Fibroblast of the aortic adventitia (primary cell): ENCODE measurements at places on chromosomes 3 and 15. TPM values are rescaled to one million over a fixed set of nuclear protein-coding genes. Genes with fewer than 3 reads are reported as not detected.

GRCh38 chr15:72728821-72729220 lies 42.8 kb downstream of the BBS4 start:
- DNase-seq, result no peak

MAP6D1 gene
- total RNA-seq, result 1.4 and 6.0 TPM in 2 replicates

ARGFX gene
- total RNA-seq, result not detected in 2 replicates

GRCh38 chr15:52295421-52296001 lies at the start of gene MYO5C:
TSS of gene MYO5C (minus strand) at chr15:52295804. CDS start at chr15:52295636, 168 bp downstream.
- no peak for DNase-seq

NECTIN3 gene
- 30.4 and 53.9 TPM in 2 replicates for total RNA-seq

POPDC2 gene
- 0.27 and 1.6 TPM in 2 replicates for total RNA-seq

DNA sequence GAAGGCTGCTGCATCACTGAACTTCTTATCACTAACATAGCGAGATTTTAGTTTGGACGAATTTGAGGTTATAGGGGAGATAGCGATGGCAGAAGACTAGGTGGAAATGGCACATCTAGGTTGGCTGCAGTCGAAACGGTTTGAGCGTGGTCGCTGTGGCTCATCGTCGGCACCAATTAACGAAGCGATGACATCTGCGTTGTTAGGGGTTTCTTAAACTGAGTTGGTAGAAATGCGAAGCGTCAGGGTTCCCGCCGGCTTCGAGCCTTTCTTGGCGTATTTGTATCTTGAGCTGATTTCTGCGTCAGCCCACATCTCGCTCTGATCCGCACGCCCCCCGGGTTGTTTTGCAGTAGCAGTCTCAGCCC lies 319 bp downstream of the LNP1 start:
- DNase-seq, result peak; percentile 53

- no peak for DNase-seq
These were observed 146.4 kb downstream of the IGF1R start for GRCh38 chr15:98794748-98795147.

GRCh38 chr15:47484997-47485396 lies 232.3 kb upstream of the SEMA6D start:
- no peak for DNase-seq

- peak; percentile 77 for DNase-seq
These were observed 61.2 kb downstream of the CD200 start for GRCh38 chr3:112394003-112394640.

FETUB gene
- not detected in 2 replicates for total RNA-seq

DNA sequence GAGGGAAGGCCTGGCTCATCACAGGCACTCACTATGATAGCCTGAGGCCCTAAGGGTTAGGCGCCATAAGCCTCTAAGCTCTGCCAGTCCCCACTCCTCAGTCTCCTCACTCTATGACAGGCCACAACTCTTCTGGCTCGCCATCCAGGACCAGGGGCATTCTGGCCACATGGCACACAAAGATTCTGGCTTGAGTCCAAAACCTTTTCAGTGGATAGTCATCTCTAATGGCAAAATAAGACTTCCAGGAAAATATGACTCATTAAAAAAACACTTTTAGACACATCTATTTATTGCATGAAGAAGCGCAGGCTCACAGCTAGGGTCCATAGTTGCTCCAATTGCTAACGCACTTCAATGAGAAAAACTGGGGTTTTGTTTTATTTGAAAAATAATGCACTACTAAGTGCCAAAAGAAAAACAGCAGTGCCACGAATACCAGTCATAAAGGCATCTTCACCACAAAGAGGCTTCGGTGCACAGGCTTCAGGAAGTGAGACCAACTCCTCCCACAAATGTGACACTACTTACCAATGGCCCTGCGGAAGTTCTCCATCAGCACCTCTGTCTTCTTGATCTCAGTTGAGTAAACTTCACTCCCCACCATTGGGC lies 11.1 kb downstream of the RUVBL1 start:
- peak; percentile 93 for DNase-seq

- DNase-seq, result no peak
These were observed 810.3 kb downstream of the VGLL3 start for GRCh38 chr3:86180696-86181095.

GRCh38 chr3:72629191-72629631 lies 219.0 kb downstream of the SHQ1 start:
- DNase-seq, result peak; percentile 3

DNA sequence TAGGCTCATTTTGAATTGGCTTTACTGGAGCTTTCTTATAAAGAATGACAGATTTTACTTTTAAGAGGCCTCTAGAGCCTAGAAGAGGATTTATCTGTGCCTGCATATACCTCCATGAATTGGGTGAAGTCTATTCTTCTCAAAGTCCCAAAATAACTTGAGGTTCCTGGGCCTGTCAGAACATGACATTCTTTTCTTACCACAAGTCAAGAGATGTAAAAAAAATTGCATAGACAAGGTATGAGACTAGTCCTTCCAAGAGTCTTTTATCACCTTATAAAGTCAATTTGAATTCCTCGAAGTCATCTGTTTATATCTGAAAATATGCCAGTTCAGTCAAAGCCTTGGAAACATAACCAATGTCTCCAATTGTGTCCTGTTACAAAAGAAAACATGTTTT lies 17.2 kb upstream of the CD200 start:
- DNase-seq, result no peak

DNA sequence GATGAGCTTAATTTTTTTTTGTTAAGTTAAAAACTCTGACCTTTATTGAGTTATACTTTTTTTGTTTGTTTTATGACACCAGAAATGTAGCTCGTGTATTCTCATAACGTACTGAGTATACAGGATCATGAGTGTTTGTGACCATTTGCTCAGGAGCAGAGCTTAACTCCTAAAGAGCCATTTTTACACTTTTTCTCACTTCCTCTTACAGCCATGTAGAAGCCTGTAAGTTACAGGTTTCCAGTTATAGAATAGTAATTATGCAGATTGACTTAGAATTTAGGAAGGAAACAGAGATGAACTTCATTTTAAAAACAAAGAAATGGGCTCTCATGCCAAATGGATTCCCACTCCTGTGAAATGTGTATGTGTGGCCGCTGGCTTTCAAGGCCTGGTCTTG lies 151.7 kb downstream of the MCTP2 start:
- DNase-seq, result no peak

- DNase-seq, result no peak
These were observed 120.2 kb downstream of the ITPR1 start for GRCh38 chr3:4613366-4613765.

- DNase-seq, result no peak
These were observed 118.6 kb downstream of the SMAD6 start for GRCh38 chr15:66820481-66821176.

GRCh38 chr15:26864664-26865191 lies 2.1 kb upstream of the GABRA5 start:
- peak; percentile 42 for DNase-seq

DNA sequence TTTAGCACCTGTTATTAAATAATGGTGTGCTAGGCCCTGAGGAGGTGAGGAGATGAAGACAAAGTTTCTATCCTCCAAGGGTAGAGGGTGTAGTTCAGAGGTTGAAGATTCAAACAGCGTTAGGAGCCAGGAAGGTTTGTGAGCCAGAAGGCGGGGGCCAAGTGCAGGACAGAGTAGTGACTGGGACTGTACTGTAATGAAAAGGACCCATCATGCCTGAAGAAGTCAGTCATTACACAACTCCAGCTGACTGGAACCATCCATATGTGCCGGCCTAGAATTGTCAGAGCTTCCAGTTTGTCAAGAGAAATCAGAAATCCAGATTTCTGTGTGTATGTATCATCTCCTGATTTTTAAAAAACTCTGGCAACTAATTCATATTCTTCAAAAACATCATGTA lies 54.8 kb downstream of the FILIP1L start:
- DNase-seq, result peak; percentile 36

DNA sequence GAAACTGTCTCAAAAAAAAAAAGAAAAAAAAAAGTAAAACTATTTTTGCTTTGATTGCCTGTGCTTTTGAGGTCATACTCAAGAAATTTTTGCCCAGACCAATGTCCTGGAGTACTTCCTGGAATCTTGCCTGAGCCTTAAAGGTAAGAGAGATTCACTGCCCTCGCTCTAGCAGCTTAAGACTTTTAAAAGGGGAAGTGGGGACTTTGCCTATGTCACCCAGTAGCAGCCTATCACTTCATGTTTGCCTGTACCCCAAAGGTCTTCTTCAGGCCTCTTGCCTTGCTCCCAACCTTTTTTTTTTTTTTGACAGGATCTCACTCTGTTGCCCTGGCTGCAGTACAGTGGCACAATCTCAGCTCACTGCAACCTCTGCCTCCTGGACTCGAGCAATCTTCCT lies 18.9 kb upstream of the GOLGB1 start:
- no peak for DNase-seq

DNA sequence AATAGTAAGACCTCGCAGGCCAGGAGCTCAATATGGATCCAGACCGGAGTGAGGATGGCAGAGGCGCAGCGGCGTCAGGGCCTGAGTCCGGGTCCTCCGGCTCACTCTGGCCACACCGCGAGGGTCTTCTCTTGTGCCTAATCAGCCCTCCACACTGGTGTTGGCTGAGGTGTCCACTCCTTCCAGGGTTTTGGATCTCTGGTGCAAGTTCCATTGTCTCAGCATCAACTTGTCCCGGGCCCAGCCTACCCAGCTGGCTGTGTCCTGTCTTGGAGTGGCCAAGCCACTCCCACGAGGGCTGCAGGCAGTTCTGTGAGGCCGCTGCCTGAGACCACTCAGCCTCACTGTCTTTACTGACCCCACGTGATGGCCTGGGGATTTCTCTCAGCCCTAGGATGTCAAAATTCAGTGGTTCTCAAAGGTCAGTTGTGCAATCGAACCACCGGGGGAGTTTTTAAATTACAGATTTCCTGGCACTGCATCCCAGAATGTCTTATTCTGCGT lies 12.6 kb upstream of the GOLGA6L7 start:
- peak; percentile 71 for DNase-seq

DNA sequence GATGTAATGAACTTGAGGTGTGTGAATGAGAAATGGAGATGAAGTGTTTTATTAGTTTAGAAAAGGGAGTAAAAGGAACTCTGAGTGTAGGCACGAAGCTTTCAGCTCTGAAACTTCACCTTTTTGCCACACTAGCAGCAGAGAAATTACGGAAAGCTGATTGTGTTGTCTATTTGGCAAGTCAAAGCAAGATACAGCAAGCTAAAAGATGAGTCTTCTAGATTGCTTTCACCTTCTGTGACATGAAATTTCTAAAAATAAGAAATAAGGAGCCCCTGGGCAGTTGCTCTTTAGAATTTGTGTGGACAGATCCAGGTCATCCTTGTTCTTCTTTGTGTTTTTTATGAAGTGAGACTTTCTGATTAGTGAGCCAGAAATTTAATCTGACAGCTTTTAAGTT lies 143.4 kb downstream of the FNDC3B start:
- no peak for DNase-seq

- DNase-seq, result no peak
These were observed 29.0 kb upstream of the ZNF710 start for GRCh38 chr15:89972085-89972484.

SEMA6D gene
- 3.9 and 17.7 TPM in 2 replicates for total RNA-seq

DNA sequence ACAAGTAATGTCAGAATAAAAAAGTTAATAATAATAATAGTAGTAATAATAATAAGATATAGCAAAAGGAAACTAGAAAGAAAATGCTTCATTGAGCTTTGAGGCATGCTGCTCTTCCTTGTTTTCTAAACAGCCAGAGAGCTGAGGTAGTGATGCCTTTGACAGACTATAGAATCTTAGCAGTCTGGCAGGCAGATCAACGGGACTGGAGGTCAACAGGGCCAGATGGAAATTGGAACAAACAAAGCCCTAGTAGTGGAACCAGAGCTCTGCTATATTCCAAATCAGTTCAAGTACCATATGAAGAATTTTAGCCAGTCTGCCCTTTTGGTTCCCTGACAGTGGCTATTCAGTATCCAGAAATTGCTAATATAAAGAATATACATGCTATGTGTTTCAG lies 278.6 kb downstream of the NLGN1 start:
- no peak for DNase-seq

SAXO2 gene
- total RNA-seq, result 0.25 and 1.4 TPM in 2 replicates

NCKIPSD gene
- 8.1 and 20.0 TPM in 2 replicates for total RNA-seq

GPR149 gene
- not detected in 2 replicates for total RNA-seq

GRCh38 chr3:178568911-178569310 lies 32.7 kb downstream of the KCNMB2 start:
- no peak for DNase-seq

DNA sequence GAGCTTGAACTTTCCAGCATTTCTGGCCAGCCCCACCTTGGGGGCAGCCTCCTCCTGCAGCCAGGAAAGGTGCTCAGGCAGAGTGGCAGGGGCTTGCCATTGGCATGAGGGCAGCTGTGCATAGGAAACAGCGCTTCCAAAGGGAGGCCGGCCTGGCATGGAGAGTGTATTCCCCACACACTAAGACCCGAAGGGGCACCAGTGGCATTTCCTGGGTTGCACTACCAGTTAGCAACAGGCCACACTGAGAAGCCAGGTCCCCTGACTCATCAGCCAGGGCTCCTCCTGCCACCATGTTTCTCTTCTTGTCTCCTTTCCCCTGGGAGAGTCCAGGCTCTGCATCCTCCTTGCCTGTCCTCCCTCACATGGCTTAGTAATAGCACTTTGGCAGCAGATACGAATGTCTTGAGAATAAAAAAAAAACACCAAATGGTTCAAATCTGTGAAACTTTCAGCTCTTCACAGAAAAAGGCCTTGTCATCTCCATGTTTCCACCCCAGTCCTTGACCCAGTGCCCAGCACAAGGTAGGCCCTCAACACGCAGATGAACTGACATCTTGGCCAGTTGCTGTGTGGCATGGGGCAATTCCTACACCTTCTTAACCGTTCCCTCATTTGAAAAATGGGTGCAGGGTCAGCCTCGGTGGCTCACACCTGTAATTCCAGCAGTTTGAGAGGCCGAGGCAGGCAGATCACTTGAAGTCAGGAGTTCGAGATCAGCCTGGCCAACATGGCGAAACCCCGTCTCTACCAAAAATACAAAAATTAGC lies 180.4 kb downstream of the SMAD6 start:
- DNase-seq, result peak; percentile 81

- no peak for DNase-seq
These were observed 88.6 kb downstream of the GTPBP8 start for GRCh38 chr3:113079218-113079961.

ZNF80 gene
- not detected in 2 replicates for total RNA-seq

DNA sequence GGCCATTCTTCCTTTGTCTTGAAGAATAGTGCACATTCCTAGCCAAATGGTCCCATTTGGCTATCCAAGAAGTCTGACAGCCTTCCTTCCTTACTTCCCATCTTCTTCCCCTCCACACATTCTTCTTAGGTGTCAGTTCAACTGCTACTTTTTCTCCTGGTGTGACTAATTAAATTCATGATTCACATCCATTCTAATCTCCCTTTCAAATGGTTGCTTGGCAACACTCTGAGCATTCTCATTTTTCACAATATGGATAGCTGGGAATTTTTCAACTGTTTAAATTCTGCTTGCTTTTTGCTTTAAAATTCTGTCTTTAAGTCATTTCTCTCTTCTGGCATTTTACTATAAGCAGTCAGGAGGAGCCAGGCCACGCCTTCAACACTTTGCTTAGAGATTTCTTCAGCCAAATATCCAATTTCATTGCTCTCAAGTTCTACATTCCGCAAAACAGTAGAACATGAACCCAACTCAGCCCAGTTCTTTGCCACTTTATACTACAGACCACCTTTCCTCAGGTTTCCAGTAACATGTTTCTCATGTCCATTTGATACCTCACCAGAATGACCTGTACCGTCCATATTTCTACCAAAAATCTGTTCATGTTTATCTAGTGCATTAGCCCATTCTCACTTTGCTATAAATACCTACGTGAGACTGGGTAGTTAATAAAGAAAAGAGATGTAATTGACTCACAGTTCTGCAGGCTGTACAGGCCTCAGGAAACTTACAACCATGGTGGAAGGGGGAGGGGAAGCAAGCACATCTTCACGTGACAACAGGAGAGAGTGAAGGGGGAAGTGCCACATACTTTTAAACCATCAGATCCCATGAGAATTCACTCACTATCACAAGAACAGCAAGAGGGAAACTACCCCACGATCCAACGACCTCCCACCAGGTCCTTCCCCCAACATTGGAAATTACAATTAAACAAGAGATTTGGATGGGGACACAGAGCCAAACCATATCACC lies 31.9 kb upstream of the MCF2L2 start:
- no peak for DNase-seq
